ENCODE measurements at places on chromosomes 1 and 21.

- no peak for DNase-seq
These were observed 4.2 kb upstream of the ANGPTL7 start for GRCh38 chr1:11184973-11185372.

DNA sequence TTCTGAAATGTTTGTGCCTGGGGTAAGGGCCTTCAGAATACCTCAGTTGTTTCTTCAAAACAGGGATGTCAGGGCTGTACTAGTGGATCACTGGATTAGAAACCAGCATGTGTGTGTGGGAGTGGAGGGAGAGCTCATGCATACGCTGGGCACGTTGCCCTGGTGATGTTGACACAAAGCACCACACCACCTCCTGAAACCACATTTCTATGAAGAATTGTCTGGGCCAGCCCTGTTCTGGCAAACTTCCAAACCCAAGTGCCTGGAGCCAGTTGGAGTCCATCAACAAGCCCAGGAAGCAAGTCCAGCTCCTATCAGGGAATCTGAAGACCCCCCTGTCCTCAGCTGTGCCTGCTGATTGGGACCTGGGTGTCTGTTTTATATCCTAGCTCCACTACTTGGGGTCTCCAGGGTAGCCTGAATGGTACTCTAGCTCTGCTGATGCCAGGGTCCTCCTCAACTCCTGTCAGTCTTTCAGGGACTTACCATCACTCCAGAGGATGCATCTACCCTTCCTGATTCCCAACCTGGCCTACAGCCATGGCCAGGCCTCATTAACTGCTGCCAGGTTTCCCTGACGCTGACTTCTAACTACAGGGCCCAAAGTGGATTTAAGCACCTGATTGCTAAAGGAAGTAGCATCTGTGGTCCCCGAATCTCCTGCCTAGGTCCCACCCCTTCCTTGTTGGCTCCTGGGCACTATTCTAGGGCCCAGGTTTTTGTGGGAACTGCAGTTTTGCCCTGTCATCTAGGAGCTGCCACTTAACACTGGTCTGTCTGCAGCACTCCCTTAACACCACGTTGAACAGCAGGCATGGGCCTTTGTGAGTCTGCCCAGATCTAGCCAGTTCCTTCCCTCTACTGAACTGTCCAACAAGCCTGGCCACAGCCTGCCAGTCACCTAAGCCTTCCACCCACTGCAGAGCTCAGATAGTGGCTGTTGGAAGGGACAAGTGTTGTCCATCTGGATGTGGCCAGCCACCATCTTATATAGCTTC is 45.5 kb downstream of the LPAR3 start:
- DNase-seq = peak; percentile 93

DNA sequence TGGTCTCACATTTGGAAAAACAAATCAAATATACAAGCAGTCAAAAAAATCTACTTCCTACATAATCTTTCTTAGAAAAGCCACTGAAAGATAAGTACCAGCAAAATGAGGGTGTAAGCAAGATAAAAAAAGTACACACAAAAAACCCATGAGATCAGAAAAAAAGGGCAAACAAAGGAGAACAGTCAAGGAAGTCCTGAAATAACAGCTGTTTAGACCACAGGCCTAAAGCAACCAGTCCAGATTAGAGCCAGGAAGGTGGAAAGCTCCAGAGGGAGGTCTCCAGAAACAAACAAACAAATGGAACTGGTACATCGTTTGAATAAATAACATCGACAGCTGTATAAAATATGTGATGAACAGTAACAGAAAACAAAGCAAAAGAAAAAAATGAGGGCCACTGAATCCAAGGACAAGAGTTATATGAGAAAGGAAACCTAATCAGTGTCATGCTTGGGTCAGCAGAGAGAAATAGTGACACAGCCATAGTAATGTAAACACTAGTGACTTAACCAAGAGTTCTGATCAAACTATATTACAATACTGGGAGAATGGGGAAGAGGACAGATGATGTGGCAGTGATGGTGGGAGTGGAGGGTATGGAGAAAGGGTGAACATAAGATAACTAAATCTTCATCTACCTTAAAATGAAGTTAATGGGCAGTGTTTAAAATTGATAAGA is 67.5 kb downstream of the NVL start:
- no peak for DNase-seq

DNA sequence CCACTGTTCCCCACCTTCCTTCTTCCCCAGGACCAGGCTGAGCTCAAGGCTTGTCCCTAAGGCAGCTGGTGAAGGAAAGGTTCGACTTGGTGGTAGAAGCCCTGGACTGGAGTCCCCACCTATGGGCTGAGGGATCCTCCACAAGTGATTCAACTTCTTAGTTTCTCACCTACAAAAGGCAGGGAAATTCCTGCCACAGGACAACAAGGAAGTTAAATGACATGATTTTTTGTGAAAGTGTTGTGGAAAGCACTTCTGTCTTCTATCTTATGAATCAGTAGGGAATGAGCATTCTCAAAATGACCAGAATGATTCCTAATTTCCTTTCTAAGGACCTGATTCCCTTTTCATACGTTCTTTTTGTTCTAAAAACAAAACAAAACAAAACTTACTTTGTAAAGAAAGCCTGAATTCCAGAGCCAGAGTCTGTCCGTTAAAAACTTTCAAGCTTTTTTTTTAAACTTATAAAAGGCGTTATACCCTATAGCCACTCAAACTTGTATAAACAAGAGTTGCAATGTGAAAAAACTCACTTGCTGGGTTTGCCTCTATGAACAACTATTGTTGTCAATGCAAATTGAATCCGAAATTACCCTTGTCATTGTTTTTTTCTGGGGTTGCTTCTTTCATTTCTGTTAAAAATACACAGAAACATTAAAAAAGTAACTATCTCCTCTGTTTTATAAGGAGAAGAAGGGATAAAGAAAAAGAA is 12.2 kb downstream of the KCNJ15 start:
- no peak for DNase-seq

DNA sequence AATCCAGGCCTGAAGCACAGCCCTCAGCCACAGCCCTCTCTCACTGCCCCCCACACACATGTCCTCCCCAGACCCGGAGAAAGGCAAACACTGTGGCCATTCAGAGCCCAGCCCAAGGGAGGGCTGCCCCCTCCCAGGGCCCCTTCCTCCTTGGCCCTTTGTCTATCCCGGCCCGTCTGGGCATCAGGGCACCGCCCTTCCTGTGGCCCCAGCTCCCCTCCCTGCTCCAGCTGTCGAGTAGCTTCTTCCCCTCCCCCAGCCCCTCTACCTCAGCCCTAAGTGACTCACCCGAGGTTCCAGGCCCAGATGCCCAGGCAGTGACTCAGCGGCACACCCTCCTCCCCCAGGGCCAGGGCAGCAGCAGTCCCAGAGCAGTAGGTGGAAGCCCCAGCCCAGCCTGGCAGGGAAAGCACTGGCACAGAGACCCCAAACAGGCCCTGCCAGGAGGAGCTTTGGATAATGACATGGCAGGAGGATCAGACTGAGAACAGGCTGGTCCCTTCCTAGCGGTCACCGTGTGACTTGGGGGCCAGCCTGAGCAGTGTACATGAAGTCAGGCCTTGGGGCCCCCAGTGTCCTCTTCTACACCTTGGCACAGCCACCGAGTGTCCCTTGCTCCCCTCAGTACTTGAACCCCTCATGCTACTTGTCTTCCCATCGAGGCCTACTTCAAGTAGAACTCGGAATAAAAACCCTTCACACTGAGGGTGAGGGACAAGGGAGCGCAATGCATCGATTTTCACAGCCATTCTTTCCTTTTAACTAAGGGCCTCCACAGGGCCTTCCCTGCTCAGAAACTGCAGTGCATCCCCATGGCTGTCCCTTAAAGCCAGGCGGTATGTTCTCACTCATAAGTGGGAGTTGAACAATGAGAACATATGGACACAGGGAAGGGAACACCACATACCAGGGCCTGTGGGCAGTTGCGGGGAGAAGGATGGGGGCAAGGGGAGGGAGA is 1.0 kb upstream of the S100A2 start:
- DNase-seq = peak; percentile 87

DNA sequence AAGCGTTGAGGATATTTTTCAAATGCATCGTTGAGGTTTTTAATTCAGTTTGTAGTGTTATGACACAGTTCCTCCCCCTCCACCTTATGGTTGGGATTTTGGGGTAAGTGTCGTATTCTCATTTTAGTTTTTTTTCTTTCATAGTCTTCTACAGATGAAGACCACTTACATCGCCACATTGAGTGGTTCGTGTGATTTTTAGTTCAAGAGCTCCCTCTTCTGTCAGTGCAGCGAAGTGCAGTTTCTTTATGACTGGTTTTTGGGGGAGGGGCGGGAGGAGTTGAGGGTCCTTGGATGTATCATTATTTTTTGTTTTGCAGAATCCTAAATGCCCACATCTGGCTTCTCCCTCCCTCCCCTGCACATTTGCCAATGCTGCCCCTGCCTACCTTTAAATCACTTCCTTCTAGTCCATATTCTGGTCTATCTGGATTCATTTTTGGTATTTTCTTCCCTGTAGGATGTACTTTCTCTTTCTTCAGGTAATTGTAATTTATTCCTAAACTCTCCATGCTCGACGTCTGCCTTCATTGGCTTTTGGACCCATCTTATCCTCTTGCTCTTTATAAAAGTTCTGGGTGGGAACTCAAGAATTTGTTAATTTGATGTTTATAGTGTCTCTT is 433.1 kb downstream of the CAMTA1 start:
- peak; percentile 88 for DNase-seq
